Aorta (tissue), 5 donors: ENCODE measurements at places on chromosomes 13 and 19. TPM values are rescaled to one million over a fixed set of nuclear protein-coding genes. Genes with fewer than 3 reads are reported as not detected.

HSH2D gene
- total RNA-seq = 1.4 TPM

- DNase-seq = no peak
Measured at GRCh38 chr13:47803131-47803530, 197.9 kb downstream of the SUCLA2 start.

GRCh38 chr13:70849222-70849621 is 741.0 kb upstream of the KLHL1 start:
- no peak for DNase-seq

ANGPTL8 gene
- total RNA-seq = not detected

DNA sequence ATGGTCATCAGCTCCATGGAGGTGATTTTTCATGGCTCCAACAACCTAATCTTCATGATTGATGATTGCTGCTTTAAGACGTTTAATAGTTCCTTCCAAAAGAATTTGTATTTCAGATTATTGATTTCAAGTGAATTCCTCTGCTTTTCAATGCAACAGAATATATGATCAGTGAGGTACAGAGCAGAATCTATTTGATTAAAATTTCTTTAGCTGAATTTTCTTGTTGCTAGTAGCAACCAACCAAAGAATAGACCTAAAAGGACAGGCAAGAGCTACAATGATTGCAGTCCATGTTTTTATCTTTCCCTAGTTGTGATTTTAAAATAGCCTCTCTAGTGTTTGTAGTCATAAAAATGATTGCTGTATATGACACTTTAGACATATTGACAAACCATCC is 76.8 kb upstream of the SCEL start:
- no peak for DNase-seq

RPL18A gene
- 1,276 TPM for total RNA-seq

URAD gene
- total RNA-seq = not detected

DNA sequence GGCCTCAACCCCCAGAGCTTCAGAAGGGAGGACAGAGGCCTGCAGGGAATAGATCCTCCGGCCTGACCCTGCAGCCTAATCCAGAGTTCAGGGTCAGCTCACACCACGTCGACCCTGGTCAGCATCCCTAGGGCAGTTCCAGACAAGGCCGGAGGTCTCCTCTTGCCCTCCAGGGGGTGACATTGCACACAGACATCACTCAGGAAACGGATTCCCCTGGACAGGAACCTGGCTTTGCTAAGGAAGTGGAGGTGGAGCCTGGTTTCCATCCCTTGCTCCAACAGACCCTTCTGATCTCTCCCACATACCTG is 969 bp upstream of the CEACAM5 start:
- DNase-seq = no peak

CYP4F12 gene
- total RNA-seq = 14.1 TPM

GRCh38 chr13:38303816-38304320 is 45.8 kb upstream of the UFM1 start:
- DNase-seq = no peak

DNA sequence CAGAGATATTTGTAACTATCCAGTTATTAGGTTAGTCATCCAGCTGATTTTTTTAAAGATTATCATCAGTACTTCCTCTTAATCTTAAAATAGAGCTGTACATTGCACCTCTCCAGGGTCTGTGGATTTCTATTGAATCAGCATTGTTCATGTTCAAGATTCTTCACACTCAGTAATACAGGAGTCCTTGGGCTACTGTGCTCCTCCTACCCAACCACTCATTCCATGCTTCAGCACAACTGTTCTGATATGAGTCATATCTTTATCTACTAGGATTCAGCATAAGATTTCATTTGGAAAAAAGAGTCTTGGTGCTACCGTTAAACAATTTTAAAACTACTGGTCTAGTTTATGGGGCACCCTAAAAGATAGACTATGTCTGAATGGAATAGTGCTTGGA is 357.8 kb downstream of the DCT start:
- DNase-seq = no peak

ZNF730 gene
- 0.84 TPM for total RNA-seq

S1PR2 gene
- 9.8 TPM for total RNA-seq

SIAH3 gene
- not detected for total RNA-seq

GRCh38 chr19:2266183-2266993 is 10.2 kb upstream of the JSRP1 start:
- peak; percentile 93 for DNase-seq

CDX2 gene
- not detected for total RNA-seq

PLA2G4C gene
- total RNA-seq = 60.1 TPM

DNA sequence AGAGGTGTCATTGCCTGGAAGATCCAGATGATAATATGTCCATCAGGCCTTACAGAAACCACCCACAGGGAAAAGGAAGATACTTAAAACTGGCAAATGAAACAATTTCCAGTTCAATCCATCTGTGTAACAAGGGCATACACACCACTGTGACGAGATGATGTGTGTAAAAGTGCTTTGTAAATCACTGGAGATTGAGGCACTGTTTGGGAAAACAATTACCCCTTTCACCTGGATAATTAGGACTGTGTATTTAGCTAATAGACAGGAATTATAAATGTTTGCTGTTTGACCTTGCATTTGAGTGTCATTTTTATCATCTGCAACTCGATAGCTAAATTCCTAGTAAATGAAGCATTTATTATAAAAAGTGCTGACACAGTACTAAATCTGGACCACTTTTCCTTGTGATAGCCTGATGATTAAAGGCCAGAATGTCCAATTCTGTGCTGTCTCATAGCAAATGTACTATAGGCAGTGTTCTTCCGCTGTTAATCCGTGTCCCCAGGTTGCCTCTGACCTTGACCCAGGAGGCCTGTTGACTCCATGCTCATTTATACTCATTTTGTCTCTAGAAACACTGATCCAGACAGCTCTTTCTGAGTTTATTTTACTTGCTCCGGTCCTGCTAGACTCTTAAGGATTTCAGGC is 105.8 kb downstream of the LACC1 start:
- no peak for DNase-seq

DNA sequence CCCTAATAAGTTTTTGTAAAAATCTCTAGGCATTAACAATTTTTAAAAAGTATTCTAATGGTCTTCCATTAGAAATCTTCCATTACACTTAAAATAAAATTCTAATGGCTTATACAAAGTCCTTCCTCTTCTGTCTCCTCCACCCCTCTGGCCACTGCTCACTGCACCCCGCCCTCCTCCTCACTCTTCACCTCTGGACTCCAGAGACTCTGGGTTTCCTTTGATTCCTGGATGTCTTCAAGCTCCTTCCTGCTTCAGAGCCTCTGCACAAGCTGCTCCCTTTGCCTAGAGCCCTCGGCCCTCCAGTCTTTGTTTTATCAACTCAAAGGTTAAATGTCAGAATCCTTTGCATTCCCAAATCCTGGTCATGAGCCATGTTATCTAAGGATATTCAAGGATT is 20.8 kb downstream of the TNFSF14 start:
- no peak for DNase-seq

- no peak for DNase-seq
Measured at GRCh38 chr13:66301006-66301405, 929.1 kb downstream of the PCDH9 start.

ZNF536 gene
- total RNA-seq = 0.62 TPM

DNA sequence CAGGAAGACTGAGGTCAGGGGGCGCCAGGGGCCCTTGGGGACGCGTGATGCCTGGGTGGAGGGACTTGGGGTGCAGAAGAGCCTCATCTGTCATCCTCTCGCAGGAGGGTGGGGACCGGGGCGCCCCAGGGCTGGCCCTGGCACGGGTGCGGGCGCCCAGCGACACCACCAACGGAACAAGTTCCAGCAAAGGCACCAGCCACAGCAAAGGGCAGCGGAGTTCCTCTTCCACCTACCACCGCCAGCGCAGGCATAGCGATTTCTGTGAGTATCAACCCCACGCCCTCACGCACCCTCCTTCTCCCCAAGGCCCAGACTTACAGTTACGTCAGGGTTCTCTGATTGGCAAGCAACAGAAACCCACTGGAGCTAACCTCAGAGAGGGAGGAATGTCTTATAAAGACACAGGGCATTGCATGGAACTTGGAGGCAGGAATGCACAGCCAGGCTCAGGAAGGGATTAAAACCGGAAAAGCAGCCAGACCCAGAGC is 29.4 kb downstream of the MARK4 start:
- DNase-seq = no peak

GRCh38 chr19:10593820-10594637 is 6.9 kb upstream of the AP1M2 start:
- DNase-seq = no peak

DNA sequence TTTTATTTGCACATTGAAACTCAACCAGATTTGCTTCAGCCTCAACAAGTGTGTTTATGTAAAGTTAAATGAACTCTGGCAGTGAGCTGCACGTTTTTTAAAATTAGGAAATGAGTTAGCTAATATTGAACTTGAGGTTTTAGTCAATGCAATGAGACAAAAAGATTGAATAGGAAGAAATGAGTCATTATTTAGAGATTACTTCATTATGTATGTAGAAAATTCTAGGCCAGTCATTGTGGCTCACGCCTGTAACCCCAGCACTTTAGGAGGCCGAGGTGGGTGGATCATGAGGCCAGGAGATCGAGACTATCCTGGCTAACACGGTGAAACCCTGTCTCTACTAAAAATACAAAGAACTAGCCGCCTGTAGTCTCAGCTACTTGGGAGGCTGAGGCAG is 22.8 kb upstream of the CD70 start:
- DNase-seq = no peak

GRCh38 chr13:74301258-74301935 is 167.2 kb upstream of the KLF12 start:
- no peak for DNase-seq

GRCh38 chr19:50224986-50225747 is 21.7 kb downstream of the MYH14 start:
- DNase-seq = no peak

VSIG10L gene
- total RNA-seq = 1.7 TPM

GRCh38 chr19:24081056-24081455 is 5.9 kb upstream of the ZNF254 start:
- no peak for DNase-seq

GRCh38 chr19:43380771-43381386 is 27.4 kb downstream of the CD177 start:
- DNase-seq = no peak

CCDC122 gene
- 6.4 TPM for total RNA-seq

CLDND2 gene
- 0.87 TPM for total RNA-seq

- DNase-seq = no peak
Measured at GRCh38 chr19:38210458-38210987, 13.5 kb downstream of the DPF1 start.

OR7D2 gene
- total RNA-seq = not detected

GRCh38 chr13:80524447-80525215 is 183.7 kb upstream of the SPRY2 start:
- DNase-seq = no peak

TMEM190 gene
- total RNA-seq = not detected

FAM216B gene
- total RNA-seq = not detected

- DNase-seq = peak; percentile 85
Measured at GRCh38 chr13:28805193-28805819, 14.8 kb upstream of the MTUS2 start.

RFPL4A gene
- total RNA-seq = not detected

GRCh38 chr13:109610517-109610916 is 175.9 kb downstream of the IRS2 start:
- DNase-seq = peak; percentile 70

- no peak for DNase-seq
Measured at GRCh38 chr13:28344163-28344562, 150.8 kb downstream of the FLT1 start.

GRCh38 chr19:20244356-20244755 is 77.3 kb downstream of the ZNF486 start:
- no peak for DNase-seq

GRCh38 chr19:53389978-53390377 is 5.0 kb upstream of the ZNF765 start:
- DNase-seq = no peak

GRCh38 chr13:112836940-112837339 is 132.1 kb upstream of the MCF2L start:
- DNase-seq = no peak

DNA sequence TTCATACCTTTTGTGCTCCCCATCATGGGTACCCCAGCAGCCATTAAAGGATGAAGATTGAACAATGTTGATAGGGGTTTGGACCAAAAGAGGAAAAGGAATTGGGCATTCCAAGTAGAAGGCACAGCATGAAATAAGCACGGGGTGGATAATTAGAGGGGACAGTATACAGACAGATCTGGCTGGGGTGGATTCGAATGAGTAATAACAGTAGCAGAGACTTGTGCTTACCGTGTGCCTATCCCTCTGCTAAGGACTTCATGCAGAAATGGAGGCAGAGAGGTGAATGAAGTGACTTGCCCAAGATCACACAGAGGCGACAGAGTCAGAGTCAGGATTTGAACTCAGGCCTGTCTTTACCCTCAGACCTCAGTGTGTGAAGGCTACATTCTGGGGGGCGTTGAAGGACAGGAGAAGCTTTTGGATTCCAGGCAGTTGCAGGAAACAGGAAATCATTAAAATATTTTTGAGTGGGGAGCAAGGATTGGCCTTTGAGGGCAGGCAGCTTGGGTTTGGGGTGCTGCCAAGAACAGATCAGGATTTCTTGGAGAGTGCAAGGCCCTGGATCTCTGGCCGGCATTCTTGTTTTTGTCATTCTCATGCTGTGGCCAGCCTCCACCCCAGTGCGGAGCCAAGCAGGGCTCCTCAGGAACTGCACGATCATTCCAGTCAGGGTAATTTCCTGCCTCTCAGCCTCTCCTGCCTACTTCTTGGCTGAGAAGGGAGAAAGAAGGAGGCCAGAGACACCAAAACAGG is 18.7 kb downstream of the PAF1 start:
- DNase-seq = peak; percentile 86

- no peak for DNase-seq
Measured at GRCh38 chr13:111973605-111974340, 93.2 kb upstream of the SOX1 start.

KLK13 gene
- total RNA-seq = not detected

PSG7 gene
- total RNA-seq = not detected

DNA sequence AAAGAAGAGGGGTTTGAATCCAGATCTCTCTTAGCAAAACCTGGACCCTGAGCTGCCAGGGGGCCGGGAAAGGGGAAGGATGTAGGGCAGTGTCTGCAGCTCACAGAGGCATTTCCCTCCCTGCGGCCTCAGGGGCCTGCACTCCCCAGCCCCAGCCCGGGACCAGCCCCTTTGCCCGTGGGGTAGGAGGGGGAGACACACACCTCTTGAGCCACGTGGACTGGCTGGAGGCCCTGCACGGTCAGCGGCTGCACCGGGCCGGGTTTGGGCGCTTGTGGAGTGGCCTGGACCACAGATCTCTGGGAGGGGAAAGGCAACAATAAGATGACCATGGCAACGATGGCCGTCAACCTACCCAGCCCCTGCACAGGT is 26.9 kb downstream of the RFX1 start:
- DNase-seq = peak; percentile 70
